ENCODE measurements at places on chromosomes 16 and 17.

DNA sequence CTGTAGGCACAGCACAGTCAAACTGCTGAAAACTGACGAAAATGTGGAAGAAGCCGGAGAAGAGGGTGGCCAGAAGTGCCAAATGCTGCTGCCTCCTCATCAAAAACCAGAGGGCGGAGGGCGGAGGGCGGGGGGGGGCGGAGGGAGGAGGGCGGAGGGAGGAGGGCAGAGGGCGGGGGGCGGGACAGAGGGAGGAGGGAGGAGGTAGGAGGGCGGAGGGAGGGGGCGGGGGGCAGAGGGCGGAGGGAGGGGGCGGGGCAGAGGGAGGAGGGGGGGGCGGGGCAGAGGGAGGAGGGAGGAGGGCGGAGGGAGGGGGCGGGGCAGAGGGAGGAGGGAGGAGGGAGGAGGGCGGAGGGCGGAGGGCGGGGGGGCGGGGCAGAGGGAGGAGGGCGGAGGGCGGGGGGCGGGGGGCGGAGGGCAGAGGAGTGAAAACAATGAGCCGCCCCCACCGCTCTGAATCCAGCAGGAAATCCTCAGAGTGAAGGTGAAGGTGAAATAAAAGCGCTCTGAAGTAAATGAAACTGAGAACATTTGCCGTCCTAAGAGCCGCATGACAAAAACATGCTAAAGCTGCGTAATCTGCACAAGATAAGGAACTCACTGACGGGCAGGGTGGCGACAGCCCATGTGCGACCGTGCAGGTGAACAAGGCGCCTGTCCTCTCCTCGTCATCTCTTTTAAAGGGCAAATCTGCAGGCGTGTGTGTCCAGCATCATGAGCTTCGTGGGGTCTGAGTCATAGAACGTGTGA is 22.6 kb upstream of the CBFA2T3 start:
- peak; percentile 6 for DNase-seq

- no peak for DNase-seq
Observed at GRCh38 chr17:65455154-65455971, 106.1 kb downstream of the AXIN2 start.

- no peak for DNase-seq
Observed at GRCh38 chr17:68289473-68289872, 1.5 kb downstream of the SLC16A6 start.

GRCh38 chr17:7858522-7858810 is 663 bp downstream of the CYB5D1 start:
- no peak for DNase-seq

DNA sequence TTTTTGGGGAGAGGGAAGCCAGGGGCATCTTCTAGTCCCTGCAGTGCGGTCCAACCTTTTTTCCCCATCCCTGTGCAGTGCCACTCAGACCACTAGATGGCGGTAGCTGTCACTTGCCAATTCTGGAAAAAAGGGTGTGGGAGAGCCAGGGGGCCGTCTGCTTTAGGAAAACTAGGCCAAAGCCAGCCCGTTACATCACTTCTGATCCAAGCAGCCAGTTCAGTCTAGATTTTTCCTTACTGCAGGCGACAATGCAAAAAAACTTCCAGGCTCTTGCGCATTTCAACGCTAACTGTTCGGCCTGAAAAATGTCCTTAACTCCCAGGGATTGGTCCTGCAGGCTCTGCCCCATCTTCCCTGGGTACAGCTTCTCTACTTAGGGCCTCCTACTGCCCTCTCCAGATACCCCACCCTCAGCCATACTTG is 69.2 kb upstream of the CES5A start:
- peak; percentile 27 for DNase-seq

DNA sequence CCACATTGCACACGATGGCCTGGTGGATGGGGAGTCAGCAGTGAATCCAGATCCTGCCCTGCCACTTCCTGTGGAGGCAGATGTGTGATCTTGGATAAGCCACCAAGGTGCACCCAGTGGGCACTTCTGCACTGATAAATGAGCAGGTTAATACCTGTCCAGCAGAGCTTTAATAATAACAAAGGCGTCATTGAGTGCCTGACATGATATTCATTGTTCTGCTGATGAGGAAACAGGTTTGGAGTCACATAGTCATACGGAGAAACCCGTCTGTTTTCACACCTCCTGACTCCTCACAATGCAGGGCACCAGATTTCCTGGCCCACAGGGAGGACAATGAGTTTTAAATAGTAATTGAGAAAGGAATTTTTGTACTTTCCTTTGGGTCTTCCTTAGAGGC is 324.6 kb upstream of the CDH5 start:
- no peak for DNase-seq

DNA sequence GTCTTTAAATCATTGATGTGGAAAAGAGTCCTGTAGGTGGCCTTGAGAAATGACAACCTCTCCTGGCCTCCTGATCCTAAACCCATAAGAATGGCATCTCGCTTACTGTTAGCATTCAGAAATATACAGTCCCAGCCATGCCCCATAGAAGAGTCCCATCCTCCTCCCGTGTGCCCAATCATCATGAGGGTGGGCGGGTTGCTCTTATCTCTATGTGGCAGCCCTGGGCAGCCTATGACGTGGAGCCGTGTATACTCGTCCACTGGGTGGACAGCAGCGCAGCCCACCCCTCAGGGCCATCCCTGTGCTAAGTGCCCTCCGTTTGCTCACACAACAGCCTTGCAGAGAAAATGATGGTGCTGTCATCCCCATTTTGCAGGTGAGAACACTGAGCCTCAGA is 105.3 kb downstream of the AMFR start:
- DNase-seq: no peak

GRCh38 chr17:57419940-57420550 is 163.7 kb downstream of the MSI2 start:
- no peak for DNase-seq

GRCh38 chr16:88602091-88602490 is 31.9 kb downstream of the ZC3H18 start:
- no peak for DNase-seq

DNA sequence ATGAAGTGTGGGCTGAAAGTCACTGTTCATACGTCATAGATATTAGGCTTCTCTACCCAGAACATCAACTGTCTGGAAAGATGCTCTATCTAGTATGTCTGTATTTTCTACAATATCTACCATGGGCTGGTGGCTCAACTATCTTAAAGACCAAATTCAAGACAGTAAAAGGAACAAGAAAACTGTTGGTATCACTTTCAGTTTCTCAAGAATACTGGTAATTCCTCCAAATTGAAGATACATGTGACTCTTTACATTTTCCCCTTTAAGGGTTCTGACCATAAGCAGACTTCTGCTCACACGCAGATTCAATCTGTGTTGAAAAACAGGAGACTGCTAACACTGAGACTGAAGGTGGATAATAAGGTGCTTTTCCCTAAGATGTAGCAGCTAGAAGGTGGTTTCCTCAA is 24.2 kb downstream of the XPO6 start:
- no peak for DNase-seq

- peak; percentile 41 for DNase-seq
Observed at GRCh38 chr17:45224671-45225050, 3.0 kb downstream of the FMNL1 start.

DNA sequence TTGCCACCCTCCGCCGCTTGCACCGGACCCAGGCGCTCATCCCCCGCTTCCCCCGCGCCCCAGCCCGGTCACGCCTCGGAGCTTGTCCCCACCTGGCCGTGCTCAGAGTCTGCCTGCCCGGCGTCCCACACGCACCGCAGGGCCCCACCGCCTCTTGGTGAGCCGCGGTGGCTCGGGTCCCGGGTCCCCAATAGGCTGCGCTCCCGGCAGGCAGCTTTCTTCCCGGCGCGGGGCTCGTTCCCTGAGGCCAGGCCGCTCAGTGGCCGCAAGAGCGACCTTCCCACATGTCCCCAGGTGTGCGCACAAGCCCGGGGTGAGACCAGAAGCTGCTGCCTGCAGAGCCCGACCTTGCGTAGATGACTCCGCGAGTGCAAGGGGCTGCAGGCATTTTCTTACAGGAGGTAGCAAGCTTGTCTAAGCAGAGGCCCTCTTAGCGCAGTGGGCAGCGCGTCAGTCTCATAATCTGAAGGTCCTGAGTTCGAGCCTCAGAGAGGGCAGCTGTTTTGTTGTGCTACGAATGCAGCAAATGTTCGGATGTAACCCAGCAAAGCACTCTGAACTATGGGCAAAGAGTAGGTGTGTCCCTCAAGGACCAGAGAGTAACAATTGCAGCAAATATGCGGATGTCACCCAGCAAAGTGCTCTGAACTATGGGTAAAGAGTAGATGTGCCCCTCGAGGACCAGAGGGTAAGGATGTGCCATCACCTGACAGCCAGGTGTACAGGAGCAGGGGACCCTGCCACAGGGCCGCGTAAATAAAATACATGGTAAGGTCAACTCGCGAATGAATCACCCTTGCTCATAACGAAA is 15.6 kb downstream of the TLE7 start:
- peak; percentile 79 for DNase-seq

GRCh38 chr16:23424292-23424958 is 28.6 kb downstream of the COG7 start:
- no peak for DNase-seq

DNA sequence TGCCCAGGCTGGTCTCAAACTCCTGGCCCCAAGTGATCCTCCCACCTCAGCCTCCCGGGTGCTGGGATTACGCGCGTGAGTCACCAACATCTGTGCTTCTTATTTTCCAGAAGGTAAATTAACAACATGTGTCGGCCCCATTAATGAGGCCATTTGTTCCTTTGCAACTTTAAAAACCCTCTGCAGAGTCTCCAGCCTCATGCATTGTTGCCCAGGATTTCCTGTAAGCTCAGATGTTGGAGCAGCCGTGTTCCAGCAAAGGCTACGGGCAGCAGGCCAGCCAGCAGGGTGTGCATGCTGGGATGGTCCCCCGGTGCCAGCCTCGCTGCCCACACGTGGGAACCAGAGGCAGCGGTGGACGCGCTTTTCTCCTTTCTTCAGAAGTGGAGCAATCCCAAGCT is 19.1 kb upstream of the HEXD start:
- DNase-seq: no peak

DNA sequence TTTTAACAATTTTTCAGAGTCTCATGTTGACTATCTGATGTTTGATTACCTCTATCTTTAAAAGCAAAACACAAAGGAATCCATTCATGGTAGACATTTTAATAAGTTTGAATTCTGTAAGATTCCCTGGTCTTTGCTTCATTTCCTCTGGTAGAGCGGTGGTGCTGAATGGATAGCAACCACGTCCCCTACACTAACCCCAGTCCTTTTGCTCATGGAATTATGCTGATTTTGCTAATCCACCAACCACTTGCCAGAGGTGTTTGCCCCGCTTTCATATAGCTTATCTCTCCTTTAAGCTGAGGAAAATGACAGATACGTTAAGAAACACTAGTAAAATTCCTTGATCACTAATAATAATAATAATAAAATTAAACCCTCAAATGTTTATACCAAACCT is 9.5 kb downstream of the KCNJ16 start:
- DNase-seq: no peak

- no peak for DNase-seq
Observed at GRCh38 chr17:73446617-73447016, 134.8 kb upstream of the CDC42EP4 start.

DNA sequence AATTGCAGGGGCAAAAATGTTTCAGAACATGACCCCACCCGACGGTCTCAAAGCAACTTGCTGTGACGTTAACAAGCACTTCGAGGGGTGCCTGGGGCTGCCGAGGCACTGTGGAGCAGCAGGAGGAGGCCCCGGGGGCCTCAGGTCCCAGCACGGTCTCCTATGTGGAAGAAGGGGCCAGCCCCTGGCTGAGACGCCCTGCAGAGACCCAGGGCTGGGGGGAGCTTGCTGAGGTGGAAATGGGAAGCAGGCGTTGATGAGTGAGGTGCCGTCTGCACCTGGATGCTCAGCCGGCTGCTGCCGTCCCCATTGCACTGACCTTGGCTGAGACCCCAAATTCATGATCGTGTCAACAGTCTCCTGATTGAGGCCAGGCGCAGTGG is 46.5 kb downstream of the NT5M start:
- DNase-seq: no peak

- DNase-seq: no peak
Observed at GRCh38 chr16:471353-472198, 46.1 kb downstream of the RAB11FIP3 start.

DNA sequence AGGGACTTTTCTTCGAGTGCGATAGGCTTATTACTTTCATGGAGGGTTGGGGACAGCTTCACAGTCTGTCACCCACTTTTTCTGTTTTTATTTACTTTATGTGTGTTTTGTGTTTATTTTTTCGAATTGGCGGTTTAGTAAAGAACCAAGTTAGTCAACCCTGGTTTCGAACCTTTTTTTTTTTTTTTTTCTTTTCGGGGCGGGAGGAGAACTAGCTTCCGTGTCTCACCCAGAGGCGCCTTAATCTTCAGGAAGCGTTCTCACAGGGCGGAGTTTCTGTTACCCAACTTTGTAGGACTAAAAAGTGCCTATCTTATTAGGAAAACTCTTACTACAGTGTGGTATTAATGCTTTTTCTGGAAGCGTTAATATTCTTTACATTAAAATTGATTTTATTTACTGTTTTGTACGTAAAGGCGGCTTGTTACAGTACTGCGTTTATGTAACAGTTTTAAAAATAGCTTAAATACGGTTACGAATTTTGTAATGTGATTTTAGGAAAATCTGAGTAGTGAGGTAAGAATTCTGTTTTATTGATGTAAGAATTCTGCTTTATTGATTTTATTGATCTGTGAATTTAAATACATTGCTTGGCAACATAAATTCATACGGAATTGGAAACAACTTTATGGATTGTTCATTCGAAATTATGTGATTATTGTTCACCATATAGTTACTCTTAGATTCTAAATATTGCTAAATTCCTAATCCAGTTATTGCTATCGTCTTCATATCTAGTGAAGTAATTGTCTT is 885 bp downstream of the ZNF207 start:
- DNase-seq: peak; percentile 37

DNA sequence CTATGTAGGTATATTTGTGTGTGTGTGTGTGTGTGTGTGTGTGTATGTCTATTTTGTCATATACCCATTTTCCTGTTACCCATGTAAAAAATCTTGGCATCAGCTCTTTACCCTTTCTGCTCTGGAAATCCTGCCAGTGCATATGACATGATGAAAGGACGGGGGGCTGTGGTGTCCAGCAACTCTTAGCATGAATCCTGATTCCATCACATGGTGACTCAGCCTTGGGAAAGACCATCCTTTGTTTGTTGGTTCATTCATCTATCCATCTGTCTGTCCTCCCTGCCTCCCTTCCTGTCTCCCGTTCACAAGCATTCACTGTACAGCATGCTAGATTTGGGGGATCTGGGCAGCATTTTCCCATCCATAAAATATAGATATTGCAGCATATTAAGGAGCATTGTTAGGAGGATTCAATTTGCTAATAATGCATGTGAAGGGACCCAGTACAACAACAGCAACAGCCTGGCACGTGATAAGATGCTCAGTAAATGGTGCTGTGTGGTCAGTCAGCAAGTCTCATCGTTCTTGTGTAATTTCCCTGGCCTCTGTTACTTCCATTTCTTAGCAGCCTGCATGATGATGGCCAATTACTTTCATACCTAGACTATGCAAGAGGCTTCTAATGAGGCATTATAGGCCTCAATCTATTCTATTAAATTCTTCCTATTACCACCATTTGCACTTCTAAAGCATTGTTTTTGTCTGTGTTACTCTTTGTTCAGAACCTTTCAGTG is 191.0 kb downstream of the PRKCA start:
- DNase-seq: no peak

GRCh38 chr17:38746849-38747462 is 1.2 kb downstream of the PCGF2 start:
- no peak for DNase-seq

GRCh38 chr17:30360086-30360808 is 18.5 kb upstream of the CPD start:
- no peak for DNase-seq

- no peak for DNase-seq
Observed at GRCh38 chr17:72872396-72872795, 220.1 kb downstream of the SLC39A11 start.

All from T-cell (primary cell).